GM23248 (cell line): ENCODE measurements at places on chromosomes 2 and 18. TPM values are rescaled to one million over a fixed set of nuclear protein-coding genes. Genes with fewer than 3 reads are reported as not detected.

Gene HOXD3
- total RNA-seq = 3.2 and 5.2 TPM in 2 replicates

Gene SOX11
- under 0.01 and 0.13 TPM in 2 replicates for total RNA-seq

DNA sequence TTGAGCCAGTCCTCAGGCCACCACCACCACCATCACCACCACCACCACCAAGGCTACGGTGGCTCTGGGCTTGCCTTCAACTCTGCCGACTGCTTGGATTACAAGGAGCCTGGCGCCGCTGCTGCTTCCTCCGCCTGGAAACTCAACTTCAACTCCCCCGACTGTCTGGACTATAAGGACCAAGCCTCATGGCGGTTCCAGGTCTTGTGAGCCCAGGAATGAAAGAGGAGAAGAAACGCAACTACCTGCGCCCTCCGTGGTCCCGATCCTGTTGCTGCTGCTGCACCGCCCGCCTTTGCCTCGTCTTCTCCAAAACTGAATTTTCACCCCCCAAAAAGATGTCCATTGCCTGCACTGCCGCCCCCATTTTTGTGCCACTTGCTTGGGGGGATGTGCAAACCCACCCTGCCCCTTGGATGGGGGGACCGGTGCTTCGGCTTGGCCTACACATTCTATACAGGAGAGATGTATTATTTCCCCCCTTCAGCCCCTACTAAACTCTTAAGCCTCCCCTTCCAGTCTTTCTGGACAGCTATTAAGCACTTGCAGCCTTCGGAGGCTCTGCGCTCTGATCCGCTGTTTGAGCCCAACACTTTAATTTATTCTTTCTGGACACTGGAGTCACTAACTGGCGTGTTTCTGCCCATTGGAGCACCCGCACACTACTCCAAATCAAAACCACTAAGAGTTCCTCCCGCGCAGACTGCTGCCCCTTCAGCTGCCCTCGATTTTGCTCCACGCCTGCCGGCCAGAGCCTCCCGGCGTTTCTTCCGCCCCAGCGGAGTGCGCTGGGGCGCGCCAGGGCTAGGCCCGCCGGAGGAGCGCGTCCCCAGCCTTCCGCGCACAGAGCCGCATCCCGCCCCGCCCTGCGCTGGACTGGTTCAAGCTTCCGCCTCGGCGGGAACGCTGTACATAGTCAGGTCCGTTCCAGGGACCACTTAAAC, 5.7 kb downstream of the OTX1 start:
- peak; percentile 51 for DNase-seq

- DNase-seq = no peak
Measured at GRCh38 chr2:63700271-63700670, 111.5 kb downstream of the MDH1 start.

DNA sequence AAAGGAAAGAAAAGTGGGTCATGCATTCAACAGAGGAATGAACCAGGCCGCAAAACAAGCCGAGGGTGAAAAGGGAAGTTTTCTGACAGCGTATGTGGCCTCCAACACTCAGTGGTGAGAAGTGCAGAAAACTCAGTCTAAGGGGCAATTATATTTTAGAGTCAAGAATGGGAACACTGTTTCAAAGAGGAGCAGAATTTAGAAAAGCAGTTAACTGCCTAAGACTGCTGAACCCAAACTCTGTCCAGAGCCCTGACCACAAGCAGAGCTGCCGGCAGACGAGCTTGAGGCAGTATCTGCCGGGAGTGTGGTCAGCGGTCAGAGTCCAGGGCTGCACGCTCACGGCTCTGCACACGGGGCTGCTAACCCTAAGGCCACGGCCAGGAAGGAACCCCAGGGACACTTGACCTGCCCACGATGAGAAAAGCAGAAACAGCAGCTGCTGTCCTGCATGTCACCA, 347.0 kb upstream of the ID2 start:
- no peak for DNase-seq

DNA sequence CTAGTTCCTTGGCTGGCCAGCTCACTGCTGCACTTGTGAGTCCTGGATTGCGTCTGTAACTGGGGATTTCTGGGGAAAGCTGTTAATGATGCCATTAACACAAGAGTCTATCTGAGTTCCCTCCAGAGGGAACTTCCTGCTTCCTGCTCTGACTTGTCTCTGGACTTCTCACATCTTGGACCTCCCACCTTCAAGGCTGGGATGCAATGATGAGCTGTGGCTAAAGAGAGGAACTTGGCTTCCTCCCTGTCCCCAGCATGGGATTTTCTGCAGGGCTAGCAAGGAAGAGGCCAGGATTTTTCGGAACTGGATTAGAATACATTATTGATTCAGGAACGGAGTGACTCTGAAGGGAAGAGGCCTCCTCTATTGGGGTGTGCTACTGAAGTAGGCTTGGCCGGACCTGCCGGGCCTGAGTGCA, 155.5 kb downstream of the CLIP4 start:
- no peak for DNase-seq

- no peak for DNase-seq
Measured at GRCh38 chr2:98478907-98479306, 34.2 kb downstream of the INPP4A start.

- no peak for DNase-seq
Measured at GRCh38 chr2:165952085-165952484, 1.5 kb downstream of the TTC21B start.

- peak; percentile 45 for DNase-seq
Measured at GRCh38 chr2:30110773-30111172, 36.0 kb upstream of the YPEL5 start.

DNA sequence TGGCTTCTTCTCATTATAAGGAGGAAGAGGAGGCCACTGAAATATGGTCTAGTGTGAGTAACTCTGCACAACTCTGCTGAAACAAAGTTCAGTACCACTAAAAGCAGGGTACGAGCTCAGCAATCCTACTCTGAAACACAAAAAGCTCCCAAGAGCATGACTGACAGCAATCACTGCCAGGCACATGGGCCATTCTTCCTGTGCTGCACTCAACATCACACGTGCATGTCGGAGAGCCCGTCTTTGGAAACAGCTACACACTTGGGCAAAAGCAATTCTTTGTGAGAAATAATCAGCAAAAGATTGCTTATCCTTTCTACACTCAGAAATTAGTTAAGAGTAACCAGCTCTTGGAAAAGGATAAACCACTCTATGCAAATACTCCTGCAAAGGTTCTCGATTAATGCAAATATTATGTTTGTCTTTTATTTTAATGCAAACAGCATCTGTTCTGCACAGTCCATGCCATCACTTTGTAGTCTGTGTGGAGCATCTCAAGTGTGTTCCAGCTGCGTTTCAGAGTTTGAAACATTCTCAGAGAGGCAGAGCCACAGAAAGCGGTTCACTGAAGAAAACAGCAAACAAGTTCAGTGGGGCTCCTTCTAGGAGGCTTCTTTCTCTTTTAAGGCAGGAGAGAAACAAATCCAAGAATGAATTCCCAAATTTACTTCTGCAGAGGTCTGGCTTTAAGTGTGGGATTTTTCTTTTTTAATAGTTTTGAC, 145.0 kb downstream of the HDAC4 start:
- DNase-seq = no peak

- peak; percentile 82 for DNase-seq
Measured at GRCh38 chr2:18991177-18992168, 366.9 kb downstream of the OSR1 start.

- peak; percentile 21 for DNase-seq
Measured at GRCh38 chr2:151280271-151280670, 9.2 kb downstream of the NMI start.

- no peak for DNase-seq
Measured at GRCh38 chr18:33666915-33667314, 88.9 kb downstream of the ASXL3 start.
